ENCODE measurements at places on chromosomes 11 and 22.

DNA sequence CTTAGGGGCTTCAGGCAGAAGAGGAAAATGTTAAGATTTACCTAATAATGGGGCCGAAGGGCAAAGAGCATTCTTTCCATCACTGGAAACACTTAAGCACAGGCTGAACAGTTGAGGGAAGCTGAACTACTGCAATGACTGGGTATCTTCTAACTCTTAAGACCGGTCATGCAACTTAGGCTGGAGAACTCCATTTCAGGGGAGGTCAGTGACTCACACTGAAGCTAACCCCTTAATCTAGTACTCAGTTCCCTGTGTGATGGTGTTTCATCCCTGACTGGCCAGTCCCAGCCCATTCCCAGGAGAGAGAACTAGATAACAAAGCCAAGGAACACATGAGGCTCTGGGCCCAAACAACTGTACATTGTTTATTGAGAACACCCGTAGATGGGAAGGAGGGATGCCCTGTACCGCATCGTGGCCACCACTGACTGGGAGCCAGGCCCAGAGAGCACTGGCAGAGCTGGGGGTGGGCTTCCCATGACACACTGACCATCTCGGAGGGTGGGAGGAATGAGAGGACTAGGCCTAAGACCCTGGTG lies 10.5 kb downstream of the RPL27A start:
- no peak for DNase-seq

GRCh38 chr11:59174664-59175033 lies 2.7 kb downstream of the DTX4 start:
- no peak for DNase-seq

DNA sequence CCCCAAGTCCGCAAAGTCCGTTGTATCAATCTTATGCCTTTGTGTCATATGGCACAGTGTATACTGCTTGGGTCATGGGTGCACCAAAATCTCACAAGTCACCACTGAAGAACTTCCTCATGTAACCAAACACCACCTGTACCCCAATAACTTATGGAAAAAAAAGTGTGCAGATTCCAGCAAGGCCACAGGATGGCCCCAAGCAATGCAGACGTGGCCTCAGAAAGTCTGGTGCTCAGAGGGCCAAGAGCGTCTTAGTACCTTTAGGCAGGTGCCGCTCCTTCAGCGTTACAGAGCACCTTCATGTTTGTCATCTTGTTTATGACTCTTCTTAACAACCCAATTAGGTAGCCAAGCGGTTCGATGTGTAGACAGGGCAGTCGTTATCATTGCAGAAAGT lies 65.3 kb downstream of the PRDM11 start:
- DNase-seq: no peak

GRCh38 chr11:35179466-35180135 lies 40.6 kb downstream of the CD44 start:
- DNase-seq: no peak

GRCh38 chr11:69131121-69131566 lies 24.6 kb upstream of the SMIM38 start:
- DNase-seq: no peak

DNA sequence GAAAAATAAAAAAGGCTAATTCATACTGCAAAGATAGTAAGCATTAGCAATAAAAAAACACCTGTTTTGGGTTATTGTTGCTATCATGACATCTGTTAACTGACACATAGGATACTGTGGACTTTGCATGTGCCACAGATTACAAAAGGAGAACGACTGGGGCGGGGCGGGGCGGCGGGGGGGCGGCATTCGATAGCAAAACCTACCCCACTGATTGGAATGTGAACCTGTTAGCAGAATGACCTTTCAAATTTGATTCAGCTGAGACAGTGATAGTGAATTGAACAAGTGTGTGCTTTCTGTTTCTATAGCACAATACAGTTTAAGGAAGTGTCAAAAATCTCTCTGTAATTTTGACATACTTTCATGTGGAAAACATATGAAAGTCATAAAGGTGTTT lies 14.9 kb downstream of the MMP20 start:
- no peak for DNase-seq

GRCh38 chr22:29302681-29303465 lies 3.6 kb upstream of the GAS2L1 start:
- no peak for DNase-seq

- no peak for DNase-seq
These were observed 12.6 kb downstream of the HIKESHI start for GRCh38 chr11:86314636-86315035.

DNA sequence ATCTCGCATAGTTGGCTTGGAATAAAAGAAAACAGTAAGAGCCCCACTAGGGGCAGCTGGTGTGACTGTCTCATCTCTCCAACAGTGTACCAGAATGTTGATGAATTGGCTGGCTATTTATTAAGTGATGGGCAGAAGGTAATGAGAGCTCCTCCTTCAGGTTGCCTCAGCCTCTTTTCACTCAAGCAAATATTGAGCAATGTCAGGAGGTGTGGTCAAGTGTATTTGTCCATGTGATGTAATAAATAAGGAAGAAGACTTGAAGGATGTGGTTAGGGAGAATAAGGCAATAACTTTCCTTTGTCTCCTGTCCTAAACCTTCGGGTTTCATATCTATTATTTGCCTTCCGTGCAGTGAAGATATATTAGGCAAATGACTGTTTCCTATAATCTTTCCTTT lies at the start of gene TCN1:
TSS of gene TCN1 (minus strand) at position 91 of the 400 bp plus-strand sequence. CDS start at position 74, 17 bp downstream.
- DNase-seq: no peak

- no peak for DNase-seq
These were observed 19.9 kb downstream of the SERGEF start for GRCh38 chr11:17992916-17993315.

- DNase-seq: no peak
These were observed 9.6 kb upstream of the HTATIP2 start for GRCh38 chr11:20353829-20354434.

GRCh38 chr11:132586801-132587200 lies 945.5 kb downstream of the OPCML start:
- no peak for DNase-seq

DNA sequence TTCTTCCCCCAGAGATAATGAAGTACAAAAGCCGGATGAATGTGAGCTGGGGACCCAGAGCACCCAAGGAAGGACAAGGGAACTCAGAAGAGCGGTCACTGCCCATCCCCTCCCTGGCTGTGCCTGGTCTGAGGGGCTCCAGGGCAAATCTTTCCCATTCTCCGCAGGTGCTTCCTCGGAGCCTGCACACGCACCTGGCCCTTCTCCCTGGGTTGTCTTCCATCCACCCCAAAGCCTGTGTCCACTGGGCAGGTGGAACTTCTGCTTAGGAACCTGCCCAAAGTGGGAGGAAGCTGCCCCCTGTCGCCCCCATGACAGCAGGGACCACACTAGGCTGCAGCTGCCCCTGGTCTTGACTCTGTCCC lies 121.0 kb upstream of the FGF3 start:
- DNase-seq: no peak

DNA sequence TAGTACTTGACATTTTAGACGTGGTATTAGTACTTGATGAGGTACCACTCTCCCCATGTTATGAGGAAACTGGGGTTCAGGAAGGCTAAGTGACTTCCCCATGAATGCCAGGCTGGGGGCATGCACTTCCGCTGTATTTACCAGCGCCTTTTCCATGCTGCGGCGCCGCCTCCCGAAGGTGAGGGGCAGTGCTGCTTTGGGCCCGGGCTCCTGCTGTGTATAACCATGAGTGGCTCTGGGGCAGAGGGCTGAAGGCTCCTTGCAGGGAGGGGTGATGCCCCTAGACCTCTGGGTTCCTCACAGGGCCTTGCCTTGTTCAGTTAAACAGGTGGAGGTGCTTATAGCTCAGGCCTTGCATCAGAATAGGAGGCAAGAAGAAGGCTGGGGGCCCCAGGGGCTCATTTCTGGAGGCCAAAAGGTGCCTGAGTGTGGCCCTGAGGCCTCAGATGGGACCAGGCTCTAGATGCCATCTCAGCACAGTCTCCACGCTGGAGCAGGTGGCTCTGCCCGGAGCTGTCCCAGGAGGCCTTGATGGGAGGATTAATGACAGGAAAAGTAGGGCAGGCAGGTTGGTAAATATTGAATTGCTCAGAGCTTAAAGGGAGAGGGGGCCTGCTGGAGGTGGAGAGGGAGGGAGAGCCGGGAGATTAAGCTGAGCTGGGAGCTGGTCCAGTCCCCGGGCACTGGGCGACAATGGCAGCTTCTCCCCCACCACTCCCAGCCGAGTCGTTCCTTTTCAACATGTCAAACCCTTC lies 129.6 kb downstream of the CEP164 start:
- no peak for DNase-seq

DNA sequence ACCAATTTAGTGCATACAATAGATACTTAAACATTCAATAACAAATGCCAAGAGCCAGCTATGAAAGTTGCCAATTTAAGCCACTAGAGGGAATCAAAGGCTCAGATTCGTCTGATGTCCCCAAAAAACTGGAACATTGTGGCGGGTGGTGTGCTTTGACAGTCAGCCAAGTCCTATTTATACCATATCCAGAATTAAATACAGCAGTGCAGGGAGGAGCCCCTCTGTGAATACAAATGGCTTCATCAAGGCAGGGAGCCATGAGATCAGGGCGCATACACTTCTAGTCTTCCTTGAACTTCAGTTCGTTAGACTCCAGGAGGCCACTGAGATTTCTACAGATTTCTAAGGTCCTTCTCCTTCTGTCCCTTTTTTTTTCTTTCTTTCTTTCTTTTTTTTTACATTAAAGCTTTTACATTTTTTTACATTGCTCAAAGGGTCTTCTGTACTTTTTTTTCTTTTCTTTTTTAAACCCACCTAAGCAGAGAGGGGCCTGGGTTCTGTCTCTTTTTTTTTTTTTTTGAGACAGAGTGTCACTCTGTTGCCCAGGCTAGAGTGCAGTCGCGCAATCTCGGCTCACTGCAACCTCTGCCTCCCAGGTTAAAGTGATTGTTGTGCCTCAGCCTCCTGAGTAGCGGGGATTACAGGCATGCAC lies 41.5 kb upstream of the HSPA8 start:
- DNase-seq: peak; percentile 56

DNA sequence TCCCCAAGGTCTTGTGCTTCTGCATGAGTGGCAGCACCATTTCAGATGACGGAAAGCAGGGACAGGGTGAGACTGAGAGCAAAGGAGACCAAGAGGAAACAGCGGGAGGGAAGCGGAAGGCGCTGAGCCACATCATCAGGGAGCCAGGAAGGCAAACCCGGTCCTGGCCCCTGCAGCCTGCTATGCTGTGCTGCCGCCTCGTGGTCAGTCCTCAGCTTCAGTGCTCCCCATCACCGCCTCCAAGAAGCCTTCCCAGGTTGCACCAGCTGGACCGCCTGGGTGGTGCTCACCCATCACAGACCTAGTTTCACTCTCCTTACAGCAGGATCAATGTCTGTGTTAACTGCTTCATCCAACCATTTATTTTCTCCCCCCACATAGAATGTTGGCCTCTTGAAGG lies 73.0 kb upstream of the PHF21B start:
- no peak for DNase-seq

DNA sequence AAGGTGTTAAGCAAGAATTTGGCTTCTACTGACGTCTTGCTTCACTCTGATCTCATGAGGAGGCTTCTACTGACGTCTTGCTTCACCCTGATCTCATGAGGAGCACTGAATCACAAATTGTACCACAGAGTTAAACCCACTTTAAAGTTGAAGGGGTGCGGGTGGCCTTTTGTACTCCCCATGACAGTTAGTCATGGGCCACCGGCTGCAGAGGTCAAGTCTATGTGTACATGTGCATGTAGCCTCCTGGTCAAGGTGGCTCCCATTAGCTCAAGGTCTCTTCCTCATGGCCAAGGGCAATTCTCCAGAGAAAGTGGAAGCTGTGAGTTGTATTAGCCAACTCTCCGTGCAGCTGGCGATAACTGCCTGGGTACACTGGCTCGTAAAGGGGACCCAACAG lies 23.1 kb upstream of the FZD4 start:
- DNase-seq: no peak

- no peak for DNase-seq
These were observed 33.6 kb downstream of the ASRGL1 start for GRCh38 chr11:62370743-62371440.

DNA sequence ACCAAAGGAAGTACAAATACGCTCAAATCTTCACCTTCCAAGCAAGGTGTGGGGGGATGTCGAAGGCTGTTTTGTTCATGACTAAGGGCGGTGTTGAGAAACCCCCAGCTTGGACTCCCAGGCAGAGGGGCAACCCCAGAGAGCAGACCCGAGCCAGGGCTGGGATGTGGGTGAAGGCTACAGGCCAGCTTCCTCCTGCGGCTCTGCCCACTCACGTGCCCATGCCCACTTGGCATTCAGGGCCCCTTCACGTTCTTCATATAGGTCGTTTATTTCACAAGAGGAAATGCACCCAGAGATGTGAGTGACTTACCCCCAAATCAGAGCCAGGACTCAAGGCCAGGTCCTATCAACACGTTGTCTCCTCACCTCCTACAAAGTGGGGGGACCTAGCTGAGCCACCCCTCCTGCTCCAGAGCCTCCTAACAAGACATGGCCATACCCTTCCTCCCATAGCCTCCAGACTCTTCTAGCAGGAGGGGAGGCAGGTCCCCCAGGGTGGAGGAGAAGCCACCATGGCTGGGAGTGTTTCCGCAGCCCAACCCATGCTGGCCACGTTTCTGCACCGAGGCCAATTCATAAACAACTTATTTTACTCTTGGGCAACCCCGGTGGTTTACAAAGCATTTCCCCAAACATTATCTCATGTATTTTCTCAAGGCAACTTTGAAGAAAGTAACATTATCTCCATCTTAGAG lies 22.0 kb downstream of the TMEM184B start:
- no peak for DNase-seq
